Type B pancreatic cell (in vitro differentiated cells): ENCODE measurements at places on chromosomes 6 and 20. TPM values are rescaled to one million over a fixed set of nuclear protein-coding genes. Genes with fewer than 3 reads are reported as not detected.

DNA sequence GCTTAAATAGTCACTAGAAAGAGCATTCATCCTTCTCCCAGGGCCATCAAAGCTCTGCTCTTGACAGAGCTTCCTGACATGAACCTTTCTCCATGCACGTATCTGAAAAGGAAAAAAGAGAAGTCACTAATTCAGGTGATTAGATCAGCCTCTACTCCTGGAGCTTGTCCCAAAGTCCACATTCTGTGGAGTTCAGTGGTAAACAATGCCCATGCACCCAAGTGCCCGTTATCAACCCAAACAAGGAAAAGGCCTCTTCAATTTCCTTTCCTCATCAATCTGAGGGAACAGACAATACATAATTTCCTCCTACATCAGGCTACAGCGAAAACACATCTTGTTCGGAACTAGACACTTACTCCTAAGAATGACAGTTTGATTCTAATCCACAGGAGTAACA lies 129.2 kb upstream of the PCSK2 start:
- DNase-seq, result no peak

DNA sequence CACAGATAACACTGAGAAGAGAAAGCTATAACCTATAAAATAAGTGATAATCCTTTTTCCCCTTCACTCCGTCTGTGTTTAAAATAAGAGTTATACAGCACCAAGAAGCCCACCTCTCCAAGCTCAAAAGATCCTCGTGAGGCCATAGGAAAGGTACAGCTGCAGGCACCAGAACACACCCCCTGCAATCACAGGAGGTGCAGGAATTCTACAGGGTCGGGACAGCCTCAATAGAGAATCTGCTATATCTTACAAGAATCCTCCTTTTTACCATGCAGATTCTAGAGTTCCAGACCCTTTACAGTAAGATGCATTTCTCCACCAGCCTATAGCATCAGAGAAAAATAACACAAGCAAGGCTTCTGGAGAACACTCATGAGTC lies 5.0 kb upstream of the ADGRF1 start:
- no peak for DNase-seq

- DNase-seq, result no peak
Observed at GRCh38 chr20:54514028-54514607, 38.7 kb downstream of the DOK5 start.

DNA sequence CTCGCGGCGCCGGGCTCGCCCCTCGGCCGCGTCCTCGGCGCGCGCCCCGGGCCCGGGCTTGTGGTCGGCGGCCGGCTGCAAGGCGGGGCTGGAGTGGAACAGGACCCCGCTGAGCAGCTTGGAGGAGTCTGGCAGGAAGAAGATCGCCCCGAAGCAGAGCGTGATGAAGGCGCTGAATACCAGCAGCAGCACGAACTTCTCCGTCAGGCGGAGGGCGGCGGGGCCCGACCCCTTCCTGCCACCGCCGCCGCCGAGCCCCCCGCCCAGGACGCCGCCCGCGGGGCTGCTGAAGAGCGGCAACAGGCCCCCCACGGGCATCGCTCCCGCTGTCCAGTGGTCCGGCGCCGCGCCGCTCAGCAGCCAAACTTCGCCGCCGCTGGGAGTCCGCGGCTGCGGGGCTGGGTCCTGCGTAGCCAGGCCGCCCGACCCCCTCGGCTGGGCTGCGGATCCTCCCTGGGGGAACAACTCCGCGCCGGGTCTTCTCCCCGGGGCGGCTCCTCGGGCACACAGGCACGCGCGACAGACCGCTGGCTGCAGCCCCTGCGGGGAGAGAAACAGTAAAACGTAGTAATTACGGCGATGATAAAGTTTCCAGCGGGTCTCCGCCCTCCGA lies 707 bp downstream of the MAN1A1 start:
- peak; percentile 75 for DNase-seq

DNA sequence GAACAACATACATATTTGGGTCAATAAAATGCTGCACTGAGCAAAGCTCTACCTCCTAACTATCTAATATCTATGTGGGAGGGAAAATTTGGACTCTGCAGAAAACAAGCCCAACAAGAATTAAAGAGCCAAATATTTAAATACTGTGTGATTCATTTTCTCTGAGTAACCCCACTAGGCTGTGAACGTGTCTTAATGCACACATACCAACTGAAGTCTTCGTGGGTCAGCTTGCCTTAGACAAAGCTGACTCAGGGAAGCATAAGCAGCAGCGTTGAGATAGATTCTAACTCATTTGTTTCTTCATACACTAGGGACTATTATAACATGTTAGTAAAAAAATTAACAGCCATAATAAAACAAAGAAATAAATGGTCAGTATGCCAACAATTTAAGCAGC lies 114.3 kb downstream of the GJA1 start:
- no peak for DNase-seq

- DNase-seq, result no peak
Observed at GRCh38 chr6:15551798-15552197, 111.0 kb downstream of the DTNBP1 start.

DNA sequence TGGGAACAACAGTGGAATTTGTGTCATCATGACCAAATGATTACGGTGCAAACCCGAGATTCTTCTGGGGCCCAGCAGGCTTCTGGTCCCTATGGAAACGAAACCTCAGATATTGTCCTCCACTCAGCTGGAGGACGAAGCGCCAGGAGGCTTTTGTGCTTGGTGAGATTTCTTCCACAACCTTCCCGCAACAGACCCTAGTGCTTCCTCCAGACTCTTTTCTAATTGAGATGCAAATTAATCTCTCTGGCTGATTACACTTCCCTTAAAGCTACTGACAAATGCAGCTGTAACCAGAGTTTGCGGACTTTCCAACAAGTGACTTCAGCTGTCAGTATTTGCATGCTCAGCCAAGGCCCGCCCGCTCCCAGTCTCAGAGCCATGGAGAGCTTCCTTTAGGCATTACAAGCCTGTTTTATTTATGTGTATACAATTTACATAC lies 96.0 kb downstream of the INSM1 start:
- DNase-seq, result no peak

GRCh38 chr20:59063358-59064213 lies 21.0 kb upstream of the PRELID3B start:
- no peak for DNase-seq

- DNase-seq, result no peak
Observed at GRCh38 chr6:65935412-65935811, 228.4 kb upstream of the EYS start.

DNA sequence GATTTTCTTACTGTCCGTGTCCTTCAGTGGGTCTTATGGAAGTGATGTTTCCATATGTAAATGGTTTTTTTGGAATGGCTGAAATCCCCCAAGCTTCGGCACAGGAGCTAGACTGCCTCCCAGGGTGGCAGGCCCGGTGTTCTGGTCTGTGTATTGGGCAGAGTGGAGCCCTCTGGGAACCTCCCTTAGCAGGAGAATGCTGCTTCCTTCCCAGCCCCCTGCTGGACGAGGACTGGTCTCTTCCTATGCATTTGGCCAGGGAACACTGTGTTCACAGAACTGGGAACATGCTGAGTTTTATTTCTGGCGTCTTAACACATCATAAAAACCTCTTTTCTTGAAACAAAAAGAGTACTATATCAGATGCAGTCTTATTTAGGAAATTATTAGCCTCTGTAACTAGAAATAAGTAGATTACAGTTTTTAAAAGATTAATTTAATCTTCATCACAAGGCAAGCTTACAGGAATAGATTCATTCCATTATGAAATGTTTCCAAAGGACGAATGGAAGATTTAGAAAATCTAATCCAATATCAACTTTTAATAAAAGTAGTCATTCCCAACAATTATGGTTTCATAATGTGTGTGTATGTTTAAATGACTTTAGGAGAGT lies 56.6 kb downstream of the SYTL3 start:
- DNase-seq, result no peak

- DNase-seq, result no peak
Observed at GRCh38 chr6:6865611-6866010, 242.2 kb upstream of the RREB1 start.

- DNase-seq, result no peak
Observed at GRCh38 chr6:145071836-145072235, 663.5 kb downstream of the EPM2A start.

- no peak for DNase-seq
Observed at GRCh38 chr6:134080171-134080795, 27.9 kb upstream of the SLC2A12 start.

GRCh38 chr6:55568808-55569439 lies 10.1 kb downstream of the HMGCLL1 start:
- no peak for DNase-seq

DNA sequence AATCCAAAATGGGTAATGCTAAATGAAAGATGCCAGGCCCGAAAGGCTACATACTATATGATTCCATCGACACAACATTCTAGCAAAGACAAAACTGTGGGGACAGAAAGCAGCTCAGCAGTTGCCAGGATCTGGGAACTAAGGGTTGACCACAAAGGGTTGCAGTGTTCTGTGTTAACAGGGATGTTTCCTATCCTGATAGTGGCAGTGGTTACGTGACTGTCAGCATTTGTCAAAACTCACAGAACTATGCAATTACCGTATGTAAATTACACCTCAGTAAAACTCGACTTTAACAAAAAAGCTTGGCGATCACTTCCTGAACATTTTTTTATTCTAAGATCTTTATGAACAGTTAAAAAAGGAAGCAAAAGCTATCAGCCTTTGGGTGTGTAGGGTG lies 83.9 kb downstream of the BANF2 start:
- no peak for DNase-seq

GRCh38 chr6:29948277-29948676 lies 5.9 kb downstream of the HLA-A start:
- DNase-seq, result no peak

GRCh38 chr6:161169035-161169434 lies 104.8 kb downstream of the AGPAT4 start:
- no peak for DNase-seq

GRCh38 chr6:95802978-95803377 lies 212.8 kb upstream of the FUT9 start:
- no peak for DNase-seq

The ERVFRD-1 gene
- not detected in 2 replicates for total RNA-seq

The PROKR2 gene
- total RNA-seq, result 4.8 and 5.9 TPM in 2 replicates

The RHAG gene
- not detected in 2 replicates for total RNA-seq

The TPBG gene
- 16.9 and 168 TPM in 2 replicates for total RNA-seq

The IL17F gene
- total RNA-seq, result not detected in 2 replicates
